ENCODE measurements at places on chromosomes 12 and 14. TPM values are rescaled to one million over a fixed set of nuclear protein-coding genes. Genes with fewer than 3 reads are reported as not detected.

The CLEC4C gene
- total RNA-seq: not detected

The FAM161B gene
- 0.04 TPM for total RNA-seq

The CFAP54 gene
- 0.70 TPM for total RNA-seq

The GUCY2C gene
- total RNA-seq: 3.1 TPM

The HOXC10 gene
- total RNA-seq: not detected

The TAS2R20 gene
- total RNA-seq: 3.9 TPM

GRCh38 chr12:6083601-6084000 lies 40.9 kb downstream of the VWF start:
- H3K36me3 ChIP-seq: no peaks in the 10 kb centered on the region
- H3K27ac ChIP-seq: peak overlapping the region; percentile 63
- H3K27me3 ChIP-seq: no peaks in the 10 kb centered on the region
- H3K4me3 ChIP-seq: no peak overlapping the region

GRCh38 chr12:61487728-61488127 lies 772.5 kb upstream of the USP15 start:
- no peaks in the 10 kb centered on the region for H3K4me1 ChIP-seq
- no peaks in the 10 kb centered on the region for H3K36me3 ChIP-seq
- DNase-seq: peak; percentile 37
- no peak overlapping the region for H3K4me3 ChIP-seq
- H3K27ac ChIP-seq: no peak overlapping the region

GRCh38 chr14:25004389-25004809 lies 45.5 kb downstream of the STXBP6 start:
- no peak for DNase-seq
- no peak overlapping the region for H3K27ac ChIP-seq
- H3K27me3 ChIP-seq: no peaks in the 10 kb centered on the region
- H3K4me3 ChIP-seq: no peak overlapping the region
- H3K36me3 ChIP-seq: no peaks in the 10 kb centered on the region

DNA sequence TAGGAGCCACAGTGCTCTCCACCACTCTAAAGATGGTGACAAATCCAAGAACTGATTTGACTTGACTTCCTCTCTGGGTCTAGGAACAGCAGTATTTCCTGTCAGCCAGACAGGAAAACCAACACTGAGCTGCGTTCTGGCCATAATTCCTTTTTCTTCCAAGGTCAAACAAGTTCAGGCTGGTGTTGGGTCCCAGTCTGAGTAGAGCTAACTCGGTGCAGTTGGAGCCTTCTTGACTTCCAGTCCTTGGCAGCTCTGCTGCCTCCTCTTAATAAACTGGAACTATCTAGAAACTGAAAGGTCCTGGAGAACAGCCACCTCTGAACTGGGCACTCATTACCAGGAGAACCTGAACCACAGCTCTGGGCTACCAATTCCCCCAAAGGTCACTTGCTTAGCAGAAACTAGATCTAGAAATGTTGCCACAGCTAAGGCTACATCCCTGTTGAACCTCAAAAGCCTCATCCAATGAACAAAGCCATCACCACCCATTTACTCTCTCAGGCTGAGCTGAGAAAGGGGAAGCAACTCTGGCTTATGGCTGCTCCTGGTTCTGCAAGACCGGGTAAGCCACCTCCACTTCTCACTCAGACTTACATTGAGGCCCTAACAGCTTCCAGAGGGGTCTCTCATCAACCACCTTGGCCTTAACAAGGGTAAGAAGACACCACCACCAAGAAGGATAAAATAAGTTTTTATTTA lies 27.7 kb downstream of the MAX start:
- no peaks in the 10 kb centered on the region for H3K36me3 ChIP-seq
- H3K27me3 ChIP-seq: no peaks in the 10 kb centered on the region
- no peak overlapping the region for H3K4me3 ChIP-seq
- no peak for DNase-seq
- no peak overlapping the region for H3K27ac ChIP-seq

DNA sequence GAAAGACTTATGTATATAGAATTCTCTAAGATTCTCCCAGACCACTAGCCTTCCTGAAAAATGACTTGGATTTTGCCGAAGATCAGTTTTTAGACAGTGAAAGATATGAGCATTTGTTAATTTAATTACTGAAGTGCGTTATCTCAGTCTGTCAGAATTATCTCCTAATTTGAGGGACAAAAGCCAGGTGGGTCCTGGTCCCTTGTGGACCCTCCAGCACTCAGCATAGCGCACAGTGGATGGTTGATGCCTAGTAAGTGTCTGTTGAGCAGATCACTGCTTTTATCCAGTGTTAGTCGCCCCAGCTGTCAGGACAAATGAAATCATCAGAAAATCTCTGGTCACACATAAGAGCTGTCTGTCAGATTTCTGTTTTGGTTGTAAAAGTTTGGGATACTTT lies 80.4 kb downstream of the EML1 start:
- no peaks in the 10 kb centered on the region for H3K36me3 ChIP-seq
- DNase-seq: no peak
- H3K4me1 ChIP-seq: peaks cover 40% of the 10 kb centered on the region
- no peak overlapping the region for H3K4me3 ChIP-seq
- no peak overlapping the region for H3K27ac ChIP-seq

DNA sequence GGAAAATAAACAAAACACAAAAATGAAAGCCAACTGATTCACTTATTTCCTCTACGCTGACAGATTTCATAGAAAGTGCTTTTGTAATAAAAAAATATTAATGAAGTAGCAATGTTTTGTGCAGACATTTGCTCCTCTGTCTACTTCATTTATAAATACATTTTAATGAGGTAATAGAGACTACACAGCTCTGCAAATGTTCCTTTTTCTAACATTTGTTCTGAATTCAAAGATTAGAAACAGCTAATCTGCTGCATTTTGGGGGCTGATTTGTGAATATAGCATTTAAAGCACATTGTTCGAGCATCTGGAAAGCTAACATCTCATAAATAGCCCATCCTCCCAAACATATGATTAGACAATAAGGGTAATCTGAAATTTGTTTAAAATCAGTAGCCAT lies 97.8 kb downstream of the PRKD1 start:
- H3K4me3 ChIP-seq: no peak overlapping the region
- H3K27ac ChIP-seq: no peak overlapping the region
- no peak for DNase-seq
- no peaks in the 10 kb centered on the region for H3K27me3 ChIP-seq
- H3K36me3 ChIP-seq: no peaks in the 10 kb centered on the region
- H3K4me1 ChIP-seq: no peaks in the 10 kb centered on the region

GRCh38 chr14:45083617-45083975 lies 320 bp upstream of the PRPF39 start:
- H3K27ac ChIP-seq: no peak overlapping the region
- H3K27me3 ChIP-seq: no peaks in the 10 kb centered on the region
- H3K4me1 ChIP-seq: no peaks in the 10 kb centered on the region
- no peaks in the 10 kb centered on the region for H3K36me3 ChIP-seq
- DNase-seq: no peak
